Progenitor cell of endocrine pancreas (in vitro differentiated cells): ENCODE measurements at places on chromosomes 16 and 17.

DNA sequence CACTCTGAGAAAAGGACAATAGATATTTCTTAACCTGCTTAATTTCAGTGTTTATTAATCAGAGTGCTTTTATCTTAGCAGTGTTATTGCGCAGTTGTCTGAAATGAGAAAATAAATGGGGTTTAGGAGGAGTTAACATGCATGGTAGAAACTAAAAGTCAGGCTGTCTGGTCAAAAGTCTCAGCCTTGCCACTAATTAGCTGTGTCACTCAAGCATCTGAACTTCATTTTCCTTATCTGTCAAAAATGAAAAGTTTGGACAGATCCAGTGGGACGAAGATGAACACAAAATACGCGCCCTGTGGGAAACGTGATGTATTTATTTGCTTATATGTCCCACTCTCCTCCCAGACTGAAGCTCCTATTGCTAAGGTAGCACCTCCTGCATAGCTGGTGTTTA, 6.3 kb upstream of the MEIOB start:
- no peak for DNase-seq

DNA sequence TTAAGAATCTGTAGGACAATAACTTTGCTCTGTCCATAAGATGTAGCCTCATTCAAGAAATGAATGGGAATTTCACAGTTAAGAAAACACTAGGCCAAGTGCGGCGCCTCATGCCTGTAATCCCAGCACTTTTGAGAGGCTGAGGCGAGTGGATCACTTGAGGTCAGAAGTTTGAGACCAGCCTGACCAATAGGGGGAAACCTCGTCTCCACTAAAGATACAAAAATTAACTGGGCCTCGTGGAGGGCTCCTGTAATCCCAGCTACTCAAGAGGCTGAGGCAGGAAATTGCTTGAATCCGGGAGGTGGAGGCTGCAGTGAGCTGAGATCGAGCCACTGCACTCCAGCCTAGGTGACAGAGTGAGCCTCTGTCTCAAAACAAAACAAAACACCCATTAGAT, 19.9 kb upstream of the RSL1D1 start:
- no peak for DNase-seq

DNA sequence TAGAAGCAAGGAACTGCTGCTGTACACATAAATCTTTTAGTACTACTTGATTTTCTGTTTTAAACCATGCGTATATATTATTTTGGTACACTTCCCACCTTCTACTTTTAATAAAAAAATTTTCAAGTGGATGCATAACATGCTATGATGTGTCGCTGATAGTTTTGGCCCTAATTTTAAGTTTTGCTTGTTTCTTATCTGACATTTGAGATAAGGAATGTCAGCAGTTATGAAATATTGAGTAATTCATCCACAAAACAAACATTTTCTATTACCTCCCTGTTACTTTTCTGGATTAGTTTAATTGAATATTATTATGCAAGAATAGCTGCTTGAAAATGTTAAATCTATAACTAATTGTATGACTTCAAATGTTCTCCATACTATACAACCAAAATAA, 35.8 kb downstream of the N4BP1 start:
- no peak for DNase-seq

- DNase-seq: no peak
Measured at GRCh38 chr16:19458722-19459379, 41.2 kb downstream of the TMC5 start.

- no peak for DNase-seq
Measured at GRCh38 chr16:69346683-69347082, 4.9 kb downstream of the TMED6 start.

DNA sequence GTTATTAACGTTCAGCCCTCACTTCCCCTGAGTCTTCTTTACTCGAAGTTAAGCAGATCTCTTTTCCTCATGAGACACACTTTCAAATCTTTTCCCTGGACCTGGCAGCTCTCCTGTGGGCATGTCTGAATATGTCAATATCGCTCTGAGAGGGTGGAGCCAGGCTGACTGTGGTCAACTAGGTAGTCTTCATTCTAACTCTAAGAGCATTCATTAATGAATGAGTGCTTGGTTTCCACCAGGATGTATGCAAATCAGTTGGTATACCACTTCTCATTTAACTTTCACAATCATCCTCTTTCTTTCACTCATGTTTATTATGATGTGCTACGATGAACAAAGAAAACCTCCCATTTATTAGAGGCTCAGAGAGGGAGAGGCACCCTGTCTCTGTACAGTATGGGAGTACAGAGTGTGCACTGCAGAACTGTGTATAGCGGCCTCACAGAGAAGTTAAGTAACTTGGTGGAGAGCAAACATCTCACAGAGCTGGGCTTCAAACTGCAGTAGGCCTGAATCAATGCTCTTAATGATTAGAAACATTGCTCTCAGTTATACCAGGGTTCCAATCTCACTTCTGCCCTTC, 39.9 kb downstream of the OTOA start:
- no peak for DNase-seq

GRCh38 chr17:40069751-40070708, 7.3 kb downstream of the THRA start:
- DNase-seq: no peak

- no peak for DNase-seq
Measured at GRCh38 chr17:64648234-64648633, 13.9 kb downstream of the SMURF2 start.

DNA sequence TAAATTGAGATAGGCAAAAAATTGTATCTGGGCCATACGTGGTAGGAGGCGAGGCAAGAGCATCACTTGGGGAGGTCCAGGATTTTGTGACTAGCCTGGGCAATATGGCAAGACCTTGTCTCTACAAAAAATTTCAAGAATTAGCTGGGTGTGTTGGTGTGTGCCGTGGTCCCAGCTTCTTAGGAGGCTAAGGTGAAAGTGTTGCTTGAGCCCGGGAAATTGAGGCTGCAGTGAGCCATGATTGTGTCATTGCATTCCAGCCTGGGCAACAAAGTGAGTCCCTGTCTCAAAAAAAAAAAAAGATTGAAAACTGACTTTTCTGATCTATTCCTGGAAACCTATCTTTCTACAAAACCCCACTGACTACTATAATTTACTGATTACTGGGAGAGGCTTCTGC, 26.7 kb downstream of the CDK12 start:
- no peak for DNase-seq

GRCh38 chr17:82866590-82867191, 26.9 kb upstream of the ZNF750 start:
- no peak for DNase-seq

- no peak for DNase-seq
Measured at GRCh38 chr17:76233588-76234353, 6.5 kb downstream of the RNF157 start.

DNA sequence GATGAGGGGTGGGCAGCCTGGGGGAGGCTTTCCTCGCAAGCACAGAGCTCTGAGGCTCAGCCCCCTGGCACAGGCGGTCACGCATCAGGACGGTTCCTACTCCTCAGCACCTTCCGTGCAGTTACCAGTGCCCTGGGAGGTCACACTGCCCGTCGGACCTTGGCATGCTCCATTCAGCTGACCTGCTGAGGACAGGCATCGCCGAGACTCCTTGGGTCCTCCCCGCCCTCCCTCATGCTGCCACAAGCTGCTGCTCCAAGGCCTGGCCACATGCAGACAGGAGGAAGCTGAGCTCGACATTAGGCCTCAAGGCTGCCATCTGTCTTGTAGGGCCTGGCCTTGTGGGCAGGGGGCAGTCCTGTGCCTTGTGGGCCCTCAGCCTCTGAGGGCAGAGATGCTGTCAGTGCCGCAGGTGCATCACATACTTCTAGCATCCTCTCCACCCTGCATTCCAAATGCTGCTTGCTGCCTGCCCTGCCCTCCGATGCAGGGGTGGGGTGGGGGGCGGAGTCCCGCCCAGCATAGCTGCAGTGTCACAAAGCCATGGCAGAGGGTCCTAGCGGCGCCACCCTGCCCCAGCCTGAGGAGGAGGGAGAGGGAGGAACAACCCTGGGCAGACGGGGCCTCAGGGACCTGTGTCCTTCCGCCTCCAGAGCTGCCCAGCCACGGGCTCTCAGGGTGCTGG, 9.3 kb downstream of the C16orf90 start:
- no peak for DNase-seq

DNA sequence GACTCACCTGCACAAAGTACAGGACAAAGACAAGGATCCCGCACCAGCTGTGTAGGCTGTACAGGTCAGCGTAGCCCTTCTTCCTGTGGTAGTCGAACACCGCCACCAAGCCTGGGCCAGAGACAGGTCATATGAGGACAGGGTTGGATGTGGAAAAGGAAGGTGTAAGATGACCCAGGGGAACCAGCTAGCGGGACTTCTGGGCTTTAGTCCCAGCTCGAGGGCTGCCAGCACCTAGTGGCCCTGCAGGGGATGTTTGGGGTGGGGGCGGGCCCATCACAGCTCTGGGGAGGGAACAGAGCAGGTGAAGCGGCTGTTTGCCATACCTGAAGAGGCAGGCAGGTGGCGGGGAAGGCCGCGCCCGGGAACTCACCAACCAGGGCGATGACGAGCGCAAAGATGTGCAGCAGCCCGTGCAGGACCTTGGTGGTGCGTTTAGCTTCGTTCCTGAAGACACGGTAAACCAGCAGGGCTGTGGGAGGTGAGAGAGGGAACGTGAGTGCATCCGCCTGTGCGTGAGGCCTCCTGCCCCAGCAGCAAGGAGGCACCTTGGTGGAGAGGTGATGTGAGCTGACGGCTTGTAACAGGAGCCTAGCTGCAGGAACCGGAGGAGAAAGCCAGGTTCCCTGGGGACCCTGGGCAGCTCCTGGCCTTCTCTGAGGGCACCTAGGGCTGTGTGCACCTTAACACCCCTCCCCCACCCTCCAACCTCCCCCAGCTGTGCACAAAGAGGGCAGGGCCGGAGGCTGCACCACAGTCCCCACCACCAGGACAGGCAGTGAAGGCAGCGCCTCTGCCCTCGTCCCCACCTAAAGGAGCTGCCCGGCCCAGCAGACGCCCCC, 10.2 kb downstream of the CYB561 start:
- no peak for DNase-seq

DNA sequence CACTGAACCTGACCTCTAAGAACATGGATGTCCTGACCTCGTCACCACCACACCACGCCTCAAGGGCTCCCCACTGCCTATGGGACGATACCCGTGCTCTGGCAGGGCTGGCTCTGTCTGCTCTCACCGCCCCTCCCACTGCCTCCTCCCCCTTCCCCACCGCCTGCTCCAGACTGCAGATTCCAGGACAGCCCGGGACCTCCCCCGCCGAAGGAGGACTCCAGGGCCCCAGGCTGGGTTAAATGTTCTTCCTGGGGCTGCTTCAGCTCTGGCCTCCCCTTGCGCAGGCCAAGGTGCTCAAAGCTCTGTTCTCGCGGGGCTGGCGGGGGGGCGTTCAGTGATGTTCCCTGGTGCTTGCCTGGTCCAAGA, 3.1 kb downstream of the NPW start:
- no peak for DNase-seq

DNA sequence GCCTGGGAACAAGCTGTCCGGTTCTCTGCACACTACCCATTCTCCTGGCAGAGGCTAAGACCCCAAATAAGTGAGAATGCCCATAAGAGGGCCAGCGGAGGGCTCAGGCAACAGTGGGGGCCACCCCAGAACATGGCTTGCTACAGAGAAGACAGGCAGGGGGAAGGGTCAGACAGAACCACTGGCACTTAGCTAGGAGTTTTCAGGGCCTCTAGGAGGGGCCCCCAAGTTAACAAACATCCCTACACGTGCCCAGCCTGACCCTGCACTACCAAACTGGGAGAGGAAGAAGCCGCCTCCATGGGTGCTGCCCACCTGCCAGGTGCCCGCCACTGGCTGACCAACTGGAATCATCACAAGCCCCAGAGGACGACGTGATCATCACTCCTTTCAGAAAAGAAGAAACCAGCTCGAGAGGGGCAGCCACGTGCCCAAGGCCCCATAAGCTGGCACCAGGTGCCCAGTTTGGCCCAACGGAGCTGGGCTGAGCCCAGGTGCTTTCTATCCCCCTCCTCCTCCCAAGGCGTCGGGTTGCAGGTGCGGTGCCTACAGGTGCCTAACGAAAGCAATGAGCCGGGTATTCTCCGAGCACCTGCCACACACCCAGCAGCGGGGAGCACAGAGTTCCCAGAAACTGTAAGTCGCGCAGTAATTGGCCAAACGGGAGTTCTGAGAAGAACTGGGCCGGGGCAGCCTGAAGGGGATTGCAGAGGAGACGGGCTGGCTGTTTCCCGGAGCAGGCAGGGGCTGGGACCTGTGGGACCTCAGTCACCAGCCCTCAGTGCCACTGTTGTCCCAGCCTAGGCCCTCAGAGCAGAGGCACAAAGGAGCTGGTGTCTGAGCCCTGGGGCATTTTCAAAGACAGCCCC, 13.2 kb downstream of the RPH3AL start:
- DNase-seq: no peak

DNA sequence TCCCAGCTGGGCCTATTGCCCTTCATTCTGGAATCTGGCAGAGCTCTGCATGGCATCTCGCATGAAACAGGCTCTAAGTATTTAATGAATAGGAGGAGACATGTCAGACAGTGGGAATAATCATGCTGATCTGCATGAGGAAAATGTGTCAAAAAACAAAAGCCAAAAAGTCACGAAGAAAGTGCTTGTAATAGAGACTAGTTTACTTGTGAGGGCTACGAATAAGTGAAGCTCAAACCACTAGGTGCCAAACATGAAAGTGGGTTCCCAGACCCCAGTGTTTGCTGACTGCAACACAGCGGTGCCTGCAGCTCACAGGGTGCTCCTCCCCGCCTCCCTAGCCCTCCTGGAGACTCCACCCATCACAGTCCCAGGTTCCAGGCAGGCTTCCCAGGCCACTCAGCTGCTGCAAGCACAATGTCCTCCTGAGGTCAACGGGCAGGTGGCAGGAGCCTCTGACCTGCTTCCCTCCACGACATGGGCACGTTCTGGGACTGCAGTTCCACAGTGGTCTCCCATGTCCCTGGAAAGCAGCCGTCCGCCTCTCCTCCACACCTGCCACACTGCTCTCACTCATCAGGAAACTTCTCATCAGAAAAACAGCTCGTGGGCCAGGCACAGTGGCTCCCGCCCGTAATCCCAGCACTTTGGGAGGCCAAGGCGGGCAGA, 96.5 kb downstream of the ANKRD11 start:
- DNase-seq: no peak

- DNase-seq: no peak
Measured at GRCh38 chr16:73016488-73016830, 31.5 kb downstream of the ZFHX3 start.

- DNase-seq: no peak
Measured at GRCh38 chr16:57152096-57153093, 33.4 kb downstream of the PSME3IP1 start.

GRCh38 chr16:54389836-54390494, 103.4 kb upstream of the IRX3 start:
- DNase-seq: no peak

DNA sequence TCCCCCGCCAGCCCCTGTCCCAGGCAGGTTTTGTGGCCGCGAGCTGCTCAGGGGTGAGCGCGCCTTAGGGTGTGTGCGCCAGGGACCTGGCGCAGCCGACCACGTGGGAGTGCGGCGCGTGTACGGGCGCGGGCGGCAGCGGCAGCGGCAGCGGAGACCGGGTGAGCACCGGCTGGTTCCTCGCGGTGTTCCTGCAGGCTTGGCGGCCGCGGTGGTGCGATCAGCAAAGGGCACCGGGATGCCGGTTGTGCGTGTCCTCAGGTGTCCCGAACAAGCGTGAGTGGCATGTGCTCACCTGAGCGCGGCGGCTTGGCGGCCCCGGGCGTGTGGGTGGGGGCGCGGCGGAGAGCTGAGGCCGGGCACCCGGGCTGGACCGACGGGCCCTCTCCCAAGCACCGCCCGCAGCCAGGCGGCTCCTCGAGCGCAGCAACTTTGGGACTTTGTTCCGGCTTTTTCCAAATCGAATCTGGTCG, 381 bp upstream of the HSD11B2 start:
- DNase-seq: peak; percentile 38
